Natural killer cell treated with Interleukin-12 subunit alpha and Interleukin-12 subunit beta and Interleukin-15 and Interleukin-18, amount 100 ng/mL, for 72 hours (primary cell): ENCODE measurements at places on chromosomes 16 and 17.

DNA sequence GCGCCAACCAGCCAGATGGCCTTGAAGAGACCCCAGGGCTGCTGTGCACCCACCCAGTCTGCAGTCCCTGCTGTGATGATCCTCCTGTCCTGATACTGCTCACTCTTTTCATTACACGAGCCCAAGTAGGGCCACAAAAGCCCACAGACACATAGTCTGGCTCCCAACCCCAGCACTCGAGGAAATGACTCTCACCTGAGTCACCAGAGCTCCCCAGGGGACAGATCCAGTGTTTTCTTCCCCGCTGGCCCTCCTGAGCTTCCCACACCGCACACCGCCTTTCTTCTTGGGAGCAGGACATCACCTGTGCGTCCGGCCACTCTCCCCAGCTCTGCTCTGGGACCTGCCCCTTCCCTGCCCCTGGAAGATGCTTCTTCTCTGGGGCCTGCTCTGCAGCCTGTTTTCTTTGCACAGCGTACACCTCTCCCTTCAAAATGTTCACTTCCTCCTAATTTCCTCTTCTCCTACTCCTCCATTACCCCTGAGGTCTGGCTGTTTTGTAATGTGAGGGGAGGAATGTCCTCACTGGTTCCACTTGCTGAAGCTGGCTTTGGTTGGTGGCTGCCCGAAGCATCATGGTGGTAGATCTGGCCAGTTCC is 2.0 kb upstream of the SCN4A start:
- no peak for DNase-seq
- H3K27ac ChIP-seq = no peak overlapping the region
- H3K36me3 ChIP-seq = no peaks in the 10 kb centered on the region

DNA sequence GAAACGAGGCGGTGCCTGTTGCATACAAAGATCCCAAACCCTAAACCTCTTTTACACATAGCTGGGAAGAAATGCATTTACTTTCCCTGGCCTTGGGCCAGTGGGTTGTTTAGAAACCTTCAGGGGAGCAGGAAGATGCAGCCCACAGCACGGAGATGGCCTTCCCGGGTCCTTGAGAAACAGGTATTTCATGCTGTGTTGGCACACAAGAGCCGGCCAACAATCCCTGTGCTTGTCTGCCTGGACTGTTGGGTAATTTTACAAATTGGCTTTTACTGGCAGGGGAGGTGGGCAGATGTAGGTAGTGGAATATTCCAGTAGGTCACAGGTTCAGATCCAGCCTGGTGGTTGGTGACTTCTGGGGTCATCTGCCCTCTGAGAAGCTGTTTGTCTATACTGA is 148.0 kb downstream of the FOXL1 start:
- no peaks in the 10 kb centered on the region for H3K4me1 ChIP-seq
- H3K27me3 ChIP-seq = peaks cover 29% of the 10 kb centered on the region

GRCh38 chr17:353838-354234 is 1.2 kb upstream of the RPH3AL start:
- H3K36me3 ChIP-seq = no peaks in the 10 kb centered on the region
- H3K27me3 ChIP-seq = peaks cover 3% of the 10 kb centered on the region
- H3K4me3 ChIP-seq = no peak overlapping the region
- DNase-seq = no peak

DNA sequence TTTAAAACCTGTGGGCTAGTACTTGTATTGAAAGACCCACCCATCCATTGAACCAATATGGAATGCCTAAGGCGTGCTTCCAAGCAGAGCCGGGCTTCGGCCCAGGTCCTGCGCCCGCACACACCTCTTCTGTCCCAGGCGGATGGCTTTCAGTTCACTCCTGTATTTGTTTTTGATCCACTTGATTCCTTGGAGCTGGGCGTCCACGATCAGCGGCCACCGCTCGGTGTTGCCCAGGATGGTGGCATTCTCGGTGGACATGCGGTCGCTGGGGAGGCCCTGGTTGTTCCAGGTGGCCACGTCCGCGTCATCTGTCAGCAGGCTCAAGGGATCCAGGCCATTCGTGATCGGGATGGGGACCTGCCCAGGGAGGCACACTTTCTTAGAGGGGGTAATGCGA is 75.9 kb downstream of the PGS1 start:
- H3K36me3 ChIP-seq = no peaks in the 10 kb centered on the region
- no peaks in the 10 kb centered on the region for H3K4me1 ChIP-seq
- no peak overlapping the region for H3K4me3 ChIP-seq
- H3K27ac ChIP-seq = no peak overlapping the region
- no peaks in the 10 kb centered on the region for H3K27me3 ChIP-seq

- no peak overlapping the region for H3K4me3 ChIP-seq
- peaks cover 18% of the 10 kb centered on the region for H3K27me3 ChIP-seq
- no peak for DNase-seq
- no peaks in the 10 kb centered on the region for H3K36me3 ChIP-seq
Observed at GRCh38 chr17:35790841-35791240, 4.6 kb downstream of the MMP28 start.

DNA sequence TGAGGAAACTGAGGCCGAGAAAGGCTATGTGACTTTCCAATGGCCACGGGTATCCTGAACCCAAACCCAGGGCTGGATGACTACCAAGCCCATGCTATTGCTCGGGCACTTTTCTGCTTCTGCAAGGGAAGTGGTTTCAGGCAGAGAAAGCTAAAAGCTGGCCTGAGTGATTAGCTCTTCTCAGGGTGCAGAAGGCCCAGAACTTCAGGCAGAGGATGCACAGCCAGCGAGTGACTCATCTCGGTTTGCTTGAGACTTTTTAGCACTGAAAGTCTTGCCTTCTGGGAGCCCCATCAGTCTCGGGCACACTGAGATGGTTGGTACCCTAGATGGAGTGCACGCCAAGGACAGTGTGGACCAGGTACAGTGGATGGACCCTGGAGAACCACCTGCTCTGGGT is 129.5 kb upstream of the SDK2 start:
- H3K36me3 ChIP-seq = no peaks in the 10 kb centered on the region
- DNase-seq = no peak
- no peak overlapping the region for H3K4me3 ChIP-seq
- H3K27ac ChIP-seq = no peak overlapping the region
- peaks cover 10% of the 10 kb centered on the region for H3K27me3 ChIP-seq

- no peak overlapping the region for H3K27ac ChIP-seq
- H3K36me3 ChIP-seq = no peaks in the 10 kb centered on the region
- no peak for DNase-seq
- no peak overlapping the region for H3K4me3 ChIP-seq
- peaks cover 3% of the 10 kb centered on the region for H3K27me3 ChIP-seq
- H3K4me1 ChIP-seq = no peaks in the 10 kb centered on the region
Observed at GRCh38 chr17:81317530-81317821, 22.4 kb upstream of the SLC38A10 start.

DNA sequence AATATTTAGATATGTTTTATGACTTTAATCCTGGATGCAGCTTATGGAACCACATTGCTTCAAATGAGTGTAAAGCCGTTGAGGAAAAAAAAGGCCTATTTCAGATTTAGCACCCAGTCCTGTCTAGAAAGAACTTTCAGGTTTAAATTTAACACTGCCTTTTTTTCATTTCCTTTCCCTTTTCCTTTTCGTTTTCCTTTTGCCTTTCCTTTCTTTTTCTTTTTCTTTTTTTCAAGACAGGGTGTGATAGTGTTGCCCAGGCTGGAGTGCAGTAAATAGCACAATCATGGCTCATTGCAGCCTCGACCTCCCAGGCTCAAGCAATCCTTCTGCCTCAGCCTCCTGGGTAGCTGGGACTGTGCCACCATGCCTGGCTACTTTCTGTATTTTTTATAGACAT is 15.9 kb downstream of the LUC7L3 start:
- peaks cover 19% of the 10 kb centered on the region for H3K36me3 ChIP-seq
- no peak overlapping the region for H3K27ac ChIP-seq
- no peak for DNase-seq
- H3K27me3 ChIP-seq = no peaks in the 10 kb centered on the region

GRCh38 chr17:1963250-1963649 is 61.9 kb downstream of the RTN4RL1 start:
- H3K36me3 ChIP-seq = no peaks in the 10 kb centered on the region
- H3K4me3 ChIP-seq = no peak overlapping the region
- H3K4me1 ChIP-seq = no peaks in the 10 kb centered on the region
- H3K27ac ChIP-seq = no peak overlapping the region
- DNase-seq = no peak

- H3K27me3 ChIP-seq = peaks cover 24% of the 10 kb centered on the region
- no peak overlapping the region for H3K4me3 ChIP-seq
- no peak for DNase-seq
- no peak overlapping the region for H3K27ac ChIP-seq
- no peaks in the 10 kb centered on the region for H3K36me3 ChIP-seq
- no peaks in the 10 kb centered on the region for H3K4me1 ChIP-seq
Observed at GRCh38 chr17:62855156-62855555, 47.0 kb upstream of the MARCHF10 start.

DNA sequence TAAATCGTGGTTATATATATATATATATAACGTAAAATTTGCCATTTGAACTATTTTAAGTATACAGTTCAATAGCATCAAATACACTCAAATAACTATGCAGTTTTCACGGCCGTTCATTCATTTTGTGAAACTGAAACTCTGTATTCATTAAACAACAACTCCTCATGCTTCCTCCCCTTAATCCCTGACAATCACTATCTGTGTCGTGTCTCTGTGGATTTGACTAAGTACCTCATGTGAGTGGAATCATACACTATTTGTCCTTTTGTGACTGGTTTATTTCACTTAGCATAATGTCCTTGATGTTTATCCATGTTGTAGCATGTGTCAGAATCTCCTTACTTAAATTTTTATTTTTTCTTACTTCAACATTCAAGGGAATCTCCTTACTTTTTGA is 2.8 kb downstream of the CCL23 start:
- H3K36me3 ChIP-seq = no peaks in the 10 kb centered on the region
- H3K27me3 ChIP-seq = no peaks in the 10 kb centered on the region
- DNase-seq = no peak
- no peak overlapping the region for H3K4me3 ChIP-seq

GRCh38 chr16:77060614-77061013 is 130.4 kb upstream of the MON1B start:
- H3K27ac ChIP-seq = no peak overlapping the region
- no peak overlapping the region for H3K4me3 ChIP-seq
- no peaks in the 10 kb centered on the region for H3K4me1 ChIP-seq
- DNase-seq = no peak
- H3K27me3 ChIP-seq = no peaks in the 10 kb centered on the region
